ENCODE measurements at places on chromosomes 6 and 20.

GRCh38 chr6:34912715-34913464 is 23.8 kb downstream of the ANKS1A start:
- DNase-seq, result no peak

DNA sequence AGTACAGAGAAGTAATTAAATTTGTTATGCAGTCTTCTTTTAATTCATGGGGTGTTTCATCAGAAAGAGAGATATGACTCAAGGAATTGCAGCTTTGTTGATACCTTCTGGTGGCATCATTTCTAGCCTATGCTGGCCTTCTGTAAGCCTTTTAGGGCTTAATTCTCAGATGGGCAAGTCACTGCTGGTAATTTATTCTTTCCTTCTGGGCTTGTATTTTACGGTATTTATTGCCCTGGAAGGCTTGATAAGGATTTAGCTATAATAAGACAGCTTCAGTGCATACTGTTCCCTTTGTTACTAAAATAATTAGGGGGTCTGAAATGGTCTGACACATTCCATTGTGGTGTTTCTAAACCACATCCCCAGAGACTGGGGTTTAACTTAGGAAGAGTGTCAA is 57.9 kb upstream of the EMILIN3 start:
- no peak for DNase-seq

DNA sequence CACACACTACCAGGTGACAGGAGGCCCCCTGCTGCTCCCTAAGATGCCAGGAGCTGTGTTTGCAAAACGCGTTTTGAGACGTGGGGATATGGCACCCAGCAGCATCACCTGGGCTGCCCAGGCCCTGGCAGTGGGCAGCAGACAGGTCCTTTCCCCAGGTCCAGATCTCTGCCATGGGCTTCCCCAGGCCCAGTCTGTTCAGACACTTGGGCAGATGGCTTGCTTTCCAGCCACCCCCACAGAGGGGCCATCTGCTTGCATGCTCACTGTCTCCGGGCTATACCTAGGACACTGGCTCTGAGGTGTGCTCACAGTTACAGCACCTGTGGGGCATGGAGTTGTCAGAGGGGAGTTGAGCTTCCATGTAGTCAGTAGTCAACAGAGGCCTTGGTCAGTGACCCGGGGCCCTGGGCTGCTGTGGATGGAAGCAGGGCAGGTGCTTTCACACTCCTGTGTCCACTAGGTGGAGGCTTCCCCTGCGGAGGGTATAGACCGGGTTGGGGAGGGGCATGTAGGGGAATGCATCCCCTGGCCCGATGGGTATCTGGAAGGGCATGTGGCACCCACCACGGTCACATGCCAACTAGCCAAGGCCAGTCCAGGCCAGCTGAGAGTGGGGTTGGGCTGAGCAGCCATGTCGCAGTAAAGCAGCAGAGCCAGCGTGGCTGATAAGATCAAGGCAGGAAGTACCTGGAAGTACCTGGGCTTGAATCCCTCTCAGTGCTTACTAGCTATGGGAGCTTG is 185.4 kb upstream of the SLC24A3 start:
- no peak for DNase-seq

- DNase-seq, result no peak
These were observed 11.2 kb downstream of the GNAS-AS1 start for GRCh38 chr20:58839474-58839874.

- no peak for DNase-seq
These were observed 95.6 kb upstream of the RALGAPA2 start for GRCh38 chr20:20808016-20808415.

DNA sequence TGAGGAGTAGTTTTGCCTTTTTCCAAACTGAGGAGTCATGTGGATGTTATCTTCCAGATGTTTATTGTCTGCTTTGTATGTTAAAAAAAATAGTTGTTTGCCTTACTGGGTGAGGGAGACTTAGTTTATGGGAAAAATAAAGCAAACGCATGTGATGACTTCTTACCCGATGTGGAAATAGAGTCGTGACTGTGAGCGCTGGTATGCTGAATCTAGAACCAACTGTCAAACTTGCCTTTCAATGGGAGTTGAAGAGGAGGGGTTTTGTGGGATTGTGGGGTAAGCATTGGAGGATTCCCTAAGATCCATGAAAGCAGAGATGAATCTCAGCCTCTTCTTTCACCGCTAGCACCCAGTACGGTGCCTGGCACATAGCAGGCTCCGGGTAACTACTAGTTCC is 5.3 kb downstream of the DCBLD1 start:
- no peak for DNase-seq

All from substantia nigra (tissue), 51 donors.